AG10803 (cell line): ENCODE measurements at places on chromosomes 3 and 15.

DNA sequence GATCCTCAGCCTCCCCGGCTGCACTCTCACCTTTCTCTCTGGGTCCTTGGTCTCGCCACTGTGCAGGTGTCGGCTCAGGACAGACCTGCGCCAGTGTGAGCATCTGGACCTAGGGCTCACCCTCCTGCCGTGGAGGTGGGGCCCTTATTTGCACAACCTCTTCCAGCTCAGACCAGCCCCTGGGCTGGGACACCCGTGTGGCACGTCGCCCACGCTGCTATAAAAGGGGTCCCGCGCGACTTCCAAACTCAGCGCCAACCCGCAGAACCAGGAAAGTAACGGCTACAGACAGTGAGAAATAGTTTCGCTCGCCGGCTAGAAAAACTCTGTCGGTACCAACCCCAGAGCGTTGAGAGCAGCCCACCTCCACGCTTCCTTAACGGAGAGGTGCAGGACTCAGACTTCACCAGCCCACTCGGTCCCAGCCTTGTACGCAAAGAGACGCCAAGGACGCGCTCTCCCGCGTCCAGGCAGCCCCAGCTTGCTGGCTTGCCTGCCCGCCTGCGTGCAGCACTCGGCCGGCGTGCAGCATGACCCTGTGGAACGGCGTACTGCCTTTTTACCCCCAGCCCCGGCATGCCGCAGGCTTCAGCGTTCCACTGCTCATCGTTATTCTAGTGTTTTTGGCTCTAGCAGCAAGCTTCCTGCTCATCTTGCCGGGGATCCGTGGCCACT is at the start of the genes DUOX2 and DUOXA2:
TSS of gene DUOX2 (minus strand) at position 97 of the 675 bp plus-strand sequence. CDS start 761 bp downstream, outside the sequence.
TSS of gene DUOXA2 (plus strand) at position 251 of the 675 bp plus-strand sequence. CDS start at position 531, 280 bp downstream.
- no peak for DNase-seq

- DNase-seq: no peak
These were observed 583 bp upstream of the RBSN start for GRCh38 chr3:15099364-15100098.

DNA sequence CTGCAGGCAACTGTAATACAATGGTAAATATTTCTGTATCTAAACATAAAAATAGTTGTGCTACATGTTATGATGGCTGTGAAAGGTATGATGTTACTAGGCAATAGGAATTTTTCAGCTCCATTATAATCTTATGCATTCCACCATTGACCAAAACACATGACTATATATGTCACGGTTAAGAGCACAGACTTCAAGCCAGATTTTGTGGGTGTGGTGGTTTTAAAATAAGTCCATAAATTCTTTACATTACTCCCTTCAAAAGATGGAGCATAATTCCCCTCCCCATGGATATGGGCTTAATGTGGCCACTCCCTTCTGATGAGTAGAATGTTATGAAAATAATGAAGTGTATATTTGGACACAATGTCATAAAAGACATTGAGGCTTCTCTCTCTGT is 88.4 kb upstream of the TBC1D5 start:
- DNase-seq: no peak

GRCh38 chr3:37227870-37228549 is 53.6 kb upstream of the LRRFIP2 start:
- DNase-seq: no peak

- DNase-seq: no peak
These were observed 316.9 kb upstream of the UMPS start for GRCh38 chr3:124413393-124413792.

DNA sequence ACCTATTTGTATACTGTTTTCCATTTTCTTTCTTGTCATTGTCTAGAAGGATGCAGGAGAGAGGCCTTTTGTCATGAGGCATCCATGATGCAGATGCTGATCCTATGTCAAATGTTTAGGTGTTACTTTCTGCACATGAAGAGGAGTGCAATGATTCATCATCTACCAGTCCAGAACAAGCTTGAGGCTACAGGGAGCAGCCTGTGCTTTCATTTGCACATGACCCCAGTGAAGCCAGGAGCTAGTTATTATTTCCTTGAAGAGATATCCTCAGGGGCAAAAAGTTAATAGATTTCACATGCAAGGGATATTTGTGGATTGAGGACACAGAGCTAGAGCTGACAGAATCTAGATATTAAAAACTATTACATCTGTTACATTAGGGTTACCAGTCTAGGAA is 204.4 kb upstream of the TGFBR2 start:
- DNase-seq: peak; percentile 45

- no peak for DNase-seq
These were observed 169.4 kb downstream of the KLHL25 start for GRCh38 chr15:85625166-85625830.

GRCh38 chr3:154018100-154018696 is 103.0 kb upstream of the ARHGEF26 start:
- DNase-seq: peak; percentile 9

- no peak for DNase-seq
These were observed 4.3 kb upstream of the GPR160 start for GRCh38 chr3:170033489-170033888.

- DNase-seq: no peak
These were observed 19.8 kb downstream of the MORC1 start for GRCh38 chr3:109098079-109098644.

DNA sequence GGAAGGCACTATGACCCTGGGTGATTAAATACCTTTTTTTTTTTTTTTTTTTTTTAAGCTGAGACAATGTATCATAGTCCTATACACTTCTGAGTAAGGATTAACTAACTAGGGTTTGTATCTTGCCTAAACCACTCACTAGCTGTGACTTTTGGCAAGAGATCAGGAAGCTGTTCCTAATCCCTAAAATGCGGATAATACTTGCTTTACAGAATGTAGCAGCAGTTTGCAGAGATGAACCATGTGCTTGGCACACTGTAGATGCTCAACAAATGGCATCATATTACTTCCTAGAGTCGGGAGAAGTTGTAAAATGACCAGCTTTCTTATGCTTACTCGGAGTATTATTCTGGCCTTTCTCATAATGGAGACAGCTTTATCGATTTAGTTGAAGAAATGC is 25.6 kb upstream of the PYGO1 start:
- no peak for DNase-seq

GRCh38 chr15:61700803-61701202 is 359.4 kb downstream of the VPS13C start:
- no peak for DNase-seq

DNA sequence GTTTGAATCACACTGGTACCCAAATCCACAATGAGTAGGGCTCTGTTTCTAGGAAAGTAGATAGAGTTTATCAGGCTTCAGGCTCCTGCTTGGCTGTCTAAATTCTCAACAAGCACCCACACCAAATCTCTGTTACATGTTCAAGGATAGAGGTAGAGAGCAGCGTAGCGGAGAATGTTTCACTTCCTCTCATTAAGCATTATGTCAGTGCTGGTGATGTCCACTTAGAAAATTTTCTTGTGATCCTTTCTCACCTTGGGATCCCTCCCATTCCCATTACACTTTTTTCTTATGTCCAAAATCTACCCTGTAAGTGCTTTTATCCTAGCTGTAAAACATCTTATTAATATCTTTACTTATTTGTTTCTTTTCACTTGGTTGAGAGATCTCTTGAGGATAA is 34.7 kb upstream of the GCSAM start:
- no peak for DNase-seq

DNA sequence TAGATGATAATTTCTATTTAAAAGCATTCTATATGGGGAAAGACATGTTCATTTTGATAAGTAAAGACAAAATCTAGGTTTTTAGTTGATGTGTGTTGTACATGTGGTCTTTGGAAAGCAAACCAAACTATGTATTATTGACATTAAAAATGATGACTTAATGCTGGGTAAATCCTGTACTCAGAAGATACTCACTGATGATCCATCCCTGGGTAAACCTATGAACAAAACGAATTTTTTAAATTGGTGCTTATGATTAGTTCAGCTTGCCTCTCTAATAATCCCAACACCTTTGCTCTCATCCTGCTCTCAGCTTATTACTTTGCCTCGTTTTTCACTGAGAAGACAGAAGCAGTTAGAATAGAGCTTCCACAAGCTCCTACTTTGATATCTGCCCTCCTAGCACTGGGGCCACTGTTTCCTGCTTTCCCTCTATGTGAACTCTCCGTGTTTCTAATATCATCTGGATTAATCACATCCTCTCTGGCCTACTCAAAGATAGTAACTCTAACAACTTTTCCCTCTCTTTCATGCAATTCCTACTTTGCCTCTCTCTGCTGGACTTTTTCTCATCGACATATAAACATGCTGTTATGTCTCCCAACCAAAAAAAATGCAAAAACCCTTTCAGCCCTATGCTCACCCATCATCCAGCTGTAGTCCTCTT is 29.3 kb downstream of the RARRES1 start:
- peak; percentile 72 for DNase-seq

DNA sequence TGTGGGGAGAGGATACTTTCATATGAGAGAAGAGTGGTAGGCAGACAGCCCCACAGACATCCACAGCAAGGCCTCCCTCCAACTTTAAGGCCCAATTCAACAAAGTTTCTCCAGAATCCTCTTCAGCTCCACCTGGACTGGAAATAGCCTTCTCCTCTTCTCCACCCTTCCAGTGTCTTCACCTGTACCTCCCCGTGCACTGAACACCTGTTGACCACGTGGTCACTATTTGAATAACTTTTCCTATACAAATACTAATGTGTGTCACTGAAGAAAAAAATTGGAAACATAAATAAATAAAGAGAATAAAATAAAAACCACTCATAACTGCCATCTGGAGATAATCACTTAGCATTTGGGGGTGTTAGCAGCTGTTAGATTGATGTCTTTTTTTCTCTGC is 52.9 kb downstream of the CCNL1 start:
- DNase-seq: no peak

- DNase-seq: no peak
These were observed 364.1 kb downstream of the MFSD1 start for GRCh38 chr3:159165961-159166360.

GRCh38 chr15:64991536-64992135 is 1.9 kb upstream of the SPG21 start:
- peak; percentile 51 for DNase-seq

DNA sequence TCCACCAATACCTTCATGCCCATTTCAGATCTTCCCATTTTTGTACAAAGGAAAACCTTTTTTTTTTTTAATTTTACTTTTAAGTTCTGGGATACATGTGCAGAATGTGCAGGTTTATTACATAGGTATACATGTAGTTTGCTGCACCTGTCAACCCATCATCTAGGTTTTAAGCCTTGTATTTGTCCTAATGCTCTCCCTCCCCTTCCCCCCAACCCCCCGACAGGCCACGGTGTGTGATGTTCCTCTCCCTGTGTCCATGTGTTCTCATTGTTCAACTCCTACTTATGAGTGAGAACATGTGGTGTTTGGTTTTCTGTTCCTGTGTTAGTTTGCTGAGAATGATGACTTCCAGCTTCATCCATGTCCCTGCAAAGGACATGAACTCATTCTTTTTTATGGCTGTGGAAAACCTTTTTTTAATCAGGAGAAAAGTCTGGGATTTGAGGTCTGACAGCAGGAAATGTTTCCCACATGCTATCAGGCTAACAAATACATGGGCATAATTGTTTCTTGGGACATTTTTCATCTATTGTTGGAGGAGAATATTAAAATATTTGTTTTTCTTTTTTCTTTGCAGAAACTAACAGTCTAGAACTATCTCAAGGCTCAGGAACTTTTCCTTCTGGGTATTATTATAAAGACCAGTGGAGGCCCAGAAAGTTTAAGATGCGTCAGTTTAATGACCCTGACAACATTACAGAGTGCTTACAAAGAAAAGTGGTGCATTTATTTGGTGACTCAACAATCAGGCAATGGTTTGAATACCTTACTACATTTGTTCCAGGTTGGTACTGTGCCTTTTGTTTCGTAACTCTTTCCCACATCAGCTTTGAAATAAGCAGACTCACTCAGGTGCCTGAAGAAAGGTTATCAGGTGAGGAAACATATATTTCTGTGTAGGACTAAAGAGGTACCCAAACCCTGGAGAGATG is 32.8 kb upstream of the NFKBIZ start:
- peak; percentile 41 for DNase-seq

GRCh38 chr15:40248006-40248783 is 9.3 kb downstream of the PAK6 start:
- DNase-seq: no peak

GRCh38 chr3:65861718-65862117 is 177.0 kb downstream of the MAGI1 start:
- no peak for DNase-seq
